ENCODE measurements at places on chromosomes 11 and 22.

GRCh38 chr22:37048133-37048532, 3.4 kb upstream of the KCTD17 start:
- DNase-seq = no peak
- H3K4me1 ChIP-seq = peaks cover 12% of the 10 kb centered on the region
- H3K4me3 ChIP-seq = no peak overlapping the region
- no peaks in the 10 kb centered on the region for H3K36me3 ChIP-seq
- H3K27me3 ChIP-seq = peaks cover 13% of the 10 kb centered on the region

- no peak overlapping the region for H3K27ac ChIP-seq
- no peak overlapping the region for H3K4me3 ChIP-seq
- no peak for DNase-seq
- H3K27me3 ChIP-seq = no peaks in the 10 kb centered on the region
- no peaks in the 10 kb centered on the region for H3K4me1 ChIP-seq
These were observed 1564.8 kb upstream of the TENM4 start for GRCh38 chr11:81005595-81005994.

DNA sequence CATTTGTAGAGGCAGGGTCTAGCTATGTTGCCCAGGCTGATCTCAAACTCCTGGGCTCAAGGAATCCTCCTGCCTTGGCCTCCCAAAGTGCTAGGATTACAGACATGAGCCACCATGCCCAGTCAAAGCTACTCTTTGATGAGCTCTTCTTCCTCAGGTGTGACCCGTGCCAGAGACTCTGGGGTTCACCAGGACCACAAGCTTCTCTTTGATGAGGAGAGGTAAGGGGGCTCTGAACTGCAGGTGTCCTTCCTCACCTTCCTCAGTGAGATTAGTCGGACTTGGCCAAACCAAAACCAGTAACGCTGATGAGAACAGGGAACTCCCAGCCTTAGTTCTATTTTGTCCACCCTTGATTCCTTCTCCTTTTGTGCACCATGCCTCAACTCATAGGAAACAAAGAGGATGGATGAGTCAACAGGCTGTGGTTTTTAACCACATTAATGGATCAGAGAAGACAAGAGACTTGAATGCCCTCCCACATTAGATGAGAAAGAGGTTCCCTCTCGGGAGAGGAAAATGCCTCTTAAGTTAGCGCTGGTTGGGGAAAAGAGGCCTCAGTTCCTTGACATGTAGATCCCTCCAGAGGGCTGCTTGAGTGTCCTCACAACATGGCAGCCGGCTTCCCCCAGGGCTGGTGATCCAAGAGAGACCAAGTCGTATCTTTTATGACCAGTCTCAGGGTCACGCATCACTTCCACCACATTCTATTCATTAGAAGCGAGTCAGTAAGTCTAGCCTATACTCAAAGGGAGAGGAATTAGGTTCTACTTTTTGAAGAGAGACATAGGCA, 25.7 kb upstream of the CTR9 start:
- no peaks in the 10 kb centered on the region for H3K36me3 ChIP-seq
- no peaks in the 10 kb centered on the region for H3K27me3 ChIP-seq
- DNase-seq = no peak
- no peak overlapping the region for H3K27ac ChIP-seq

- no peaks in the 10 kb centered on the region for H3K36me3 ChIP-seq
- H3K27ac ChIP-seq = no peak overlapping the region
- no peak overlapping the region for H3K4me3 ChIP-seq
These were observed 627.0 kb downstream of the KCNA4 start for GRCh38 chr11:29389793-29390192.

DNA sequence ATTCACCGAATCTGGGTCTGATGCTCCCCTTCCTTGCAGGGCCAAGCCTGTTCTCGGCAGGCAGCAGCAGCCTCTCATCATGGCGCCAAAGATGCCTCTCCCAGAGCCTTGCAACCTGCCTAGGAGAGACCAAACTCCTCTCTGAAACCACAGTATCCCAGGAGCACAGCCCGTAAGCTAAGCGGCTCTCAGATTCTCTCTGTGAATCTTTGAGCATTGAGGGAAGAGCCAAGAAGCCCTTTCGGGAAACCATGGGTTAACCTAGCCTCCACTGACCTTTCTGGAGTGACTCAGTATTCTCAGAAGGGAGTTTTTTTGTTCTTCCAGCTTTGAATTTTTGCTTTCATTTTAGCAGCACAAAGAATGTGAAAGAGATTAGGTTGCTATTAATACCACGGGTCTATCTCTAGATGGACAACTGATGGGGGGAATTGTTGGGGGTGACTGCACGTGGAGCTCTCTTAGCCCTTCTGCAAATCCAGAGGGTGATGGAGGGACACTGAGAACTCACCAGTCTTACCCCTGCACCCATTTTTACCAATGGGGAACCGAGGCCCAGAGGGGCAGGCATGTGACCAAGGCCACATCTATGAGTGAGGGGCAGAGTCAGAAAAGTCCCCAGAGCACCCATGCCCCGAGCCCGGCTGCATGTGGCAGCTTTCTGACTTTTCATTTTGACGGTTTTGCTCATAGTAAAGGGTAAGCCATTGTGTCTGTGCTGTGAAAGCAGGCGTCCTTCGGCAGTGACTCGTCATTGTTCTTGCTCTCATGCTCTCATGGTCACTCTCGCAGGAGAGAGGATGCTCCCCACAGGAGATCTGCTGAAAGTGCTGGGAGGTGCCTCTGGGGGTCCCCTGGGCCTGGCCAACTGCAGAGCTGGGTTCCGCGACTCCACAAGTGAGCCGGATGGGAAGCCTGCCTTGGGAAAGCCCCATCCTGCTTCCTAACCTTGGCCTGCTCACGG, 36.0 kb downstream of the IRAG1 start:
- no peaks in the 10 kb centered on the region for H3K4me1 ChIP-seq
- no peaks in the 10 kb centered on the region for H3K27me3 ChIP-seq
- no peak overlapping the region for H3K4me3 ChIP-seq
- no peaks in the 10 kb centered on the region for H3K36me3 ChIP-seq
- H3K27ac ChIP-seq = no peak overlapping the region

DNA sequence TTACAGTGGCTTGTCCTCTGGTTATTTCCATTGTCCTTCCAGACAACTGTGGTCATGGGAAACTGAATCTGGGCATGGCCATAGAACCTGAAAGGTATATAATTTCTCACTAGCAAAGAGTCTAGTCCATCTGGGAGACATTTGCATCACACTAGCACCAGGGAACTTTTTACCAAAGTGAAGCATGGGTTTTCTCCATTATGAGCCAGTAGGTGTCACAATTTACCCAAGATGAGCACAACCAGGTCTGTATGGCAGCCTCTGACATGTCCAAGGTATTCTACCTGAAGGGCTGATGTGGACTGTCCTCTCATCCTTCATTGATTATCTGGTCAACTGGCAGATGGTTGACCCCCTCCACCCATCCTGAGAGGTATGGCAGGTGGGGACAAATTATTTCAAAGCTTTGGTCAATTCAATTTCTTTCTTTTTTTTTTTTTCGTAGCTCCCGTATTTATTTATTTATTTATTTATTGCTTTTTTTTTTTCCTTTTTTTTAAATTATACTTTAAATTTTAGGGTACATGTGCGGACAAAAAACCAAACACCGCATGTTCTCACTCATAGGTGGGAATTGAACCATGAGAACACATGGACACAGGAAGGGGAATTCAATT, 425.9 kb downstream of the TMEM135 start:
- H3K27me3 ChIP-seq = peaks cover 6% of the 10 kb centered on the region
- no peak overlapping the region for H3K4me3 ChIP-seq
- H3K4me1 ChIP-seq = peaks cover 4% of the 10 kb centered on the region
- no peaks in the 10 kb centered on the region for H3K36me3 ChIP-seq
- DNase-seq = no peak
- no peak overlapping the region for H3K27ac ChIP-seq

GRCh38 chr11:12318791-12319438, 58.5 kb upstream of the PARVA start:
- no peak overlapping the region for H3K4me3 ChIP-seq
- no peak for DNase-seq
- H3K4me1 ChIP-seq = peaks cover 1% of the 10 kb centered on the region
- H3K27me3 ChIP-seq = no peaks in the 10 kb centered on the region
- peaks cover 3% of the 10 kb centered on the region for H3K36me3 ChIP-seq
- H3K27ac ChIP-seq = no peak overlapping the region

DNA sequence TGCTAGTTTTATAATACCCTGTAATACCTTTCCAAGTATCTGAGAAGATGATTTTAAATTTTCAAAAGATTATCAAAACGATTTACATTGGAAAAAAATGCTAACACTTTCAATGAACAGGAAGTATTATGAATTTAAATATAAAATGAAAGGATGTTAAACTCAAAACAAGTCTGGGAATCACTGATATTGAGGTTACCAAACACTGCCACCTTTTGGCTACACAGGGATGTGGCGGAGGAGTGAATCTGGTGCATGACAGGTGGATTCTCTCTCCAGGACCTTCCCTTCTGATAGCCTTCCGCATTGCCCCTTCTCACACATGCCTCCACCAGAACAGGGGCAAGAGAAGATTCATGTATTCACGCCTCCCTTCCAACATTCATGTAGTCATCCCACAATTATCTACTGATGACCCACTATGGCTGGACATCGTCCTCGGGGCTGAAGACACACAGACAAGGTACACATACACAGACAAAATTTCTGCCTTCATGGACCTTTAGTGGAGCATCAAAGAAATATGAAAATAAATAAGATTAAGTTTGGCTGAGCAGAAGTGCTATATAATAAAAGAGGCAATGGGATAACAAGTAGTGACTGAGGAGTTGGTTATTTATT, 34.7 kb downstream of the ATG16L2 start:
- H3K27ac ChIP-seq = no peak overlapping the region
- DNase-seq = no peak
- H3K4me1 ChIP-seq = no peaks in the 10 kb centered on the region
- H3K27me3 ChIP-seq = no peaks in the 10 kb centered on the region

GRCh38 chr11:79050786-79051185, 390.0 kb downstream of the TENM4 start:
- no peak for DNase-seq
- H3K27me3 ChIP-seq = no peaks in the 10 kb centered on the region
- H3K4me3 ChIP-seq = no peak overlapping the region
- H3K27ac ChIP-seq = no peak overlapping the region

GRCh38 chr11:88410056-88410455, 72.5 kb upstream of the CTSC start:
- no peak overlapping the region for H3K27ac ChIP-seq
- H3K4me1 ChIP-seq = no peaks in the 10 kb centered on the region
- DNase-seq = no peak
- H3K36me3 ChIP-seq = no peaks in the 10 kb centered on the region
- no peak overlapping the region for H3K4me3 ChIP-seq
- H3K27me3 ChIP-seq = no peaks in the 10 kb centered on the region

DNA sequence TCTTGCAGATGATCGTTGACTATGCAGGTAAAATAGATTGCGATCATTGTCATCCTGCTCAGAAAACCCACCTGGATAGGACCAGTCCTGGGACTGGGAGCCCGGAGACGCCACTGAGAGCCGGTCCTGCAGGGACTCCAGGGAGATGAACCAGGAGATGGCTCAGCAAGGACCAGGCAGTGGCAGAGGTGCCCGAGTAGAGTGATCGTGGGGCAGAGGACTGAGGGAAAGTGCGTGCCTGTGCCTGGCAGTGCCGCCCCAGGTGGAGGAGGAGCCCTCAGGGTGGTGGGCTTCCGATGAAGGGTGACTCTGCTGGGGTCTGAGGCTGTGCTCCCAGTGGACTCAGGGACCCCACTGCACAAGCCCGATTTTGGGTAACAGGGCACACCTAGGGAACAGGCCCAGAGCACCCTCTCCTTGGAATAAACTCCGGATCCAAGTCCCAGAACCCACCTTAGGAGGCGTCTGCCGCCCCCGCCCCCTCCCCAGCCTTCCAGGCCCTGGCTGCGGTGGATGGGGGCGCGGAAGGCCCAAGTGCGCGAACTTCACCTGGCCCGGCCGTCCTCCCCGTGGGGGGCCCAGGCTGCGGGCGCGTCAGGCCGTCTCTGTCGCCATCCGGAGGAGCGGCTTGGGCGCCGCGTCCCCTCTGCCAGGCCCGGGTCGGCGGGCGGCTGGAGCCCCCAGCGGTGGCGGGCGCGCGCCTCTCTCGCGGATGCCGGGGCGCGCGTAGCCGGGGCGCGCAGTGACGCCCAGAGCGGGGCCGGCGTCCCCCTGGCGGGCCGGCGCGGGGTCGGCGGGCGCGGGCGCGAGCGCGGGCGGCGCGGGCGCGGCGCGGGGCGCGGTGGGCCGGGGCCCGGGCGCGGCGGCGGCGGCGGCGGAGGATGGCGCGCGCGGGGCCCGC, 1338.8 kb downstream of the BRD1 start:
- peak overlapping the region; percentile 66 for H3K4me3 ChIP-seq
- H3K4me1 ChIP-seq = peaks cover 3% of the 10 kb centered on the region
- no peak for DNase-seq
- no peaks in the 10 kb centered on the region for H3K36me3 ChIP-seq
- H3K27me3 ChIP-seq = peaks cover 80% of the 10 kb centered on the region

GRCh38 chr11:76654298-76654851, 16.2 kb downstream of the LRRC32 start:
- H3K4me3 ChIP-seq = no peak overlapping the region
- H3K4me1 ChIP-seq = peaks cover 2% of the 10 kb centered on the region
- H3K27me3 ChIP-seq = peaks cover 3% of the 10 kb centered on the region
- no peaks in the 10 kb centered on the region for H3K36me3 ChIP-seq
- H3K27ac ChIP-seq = no peak overlapping the region

DNA sequence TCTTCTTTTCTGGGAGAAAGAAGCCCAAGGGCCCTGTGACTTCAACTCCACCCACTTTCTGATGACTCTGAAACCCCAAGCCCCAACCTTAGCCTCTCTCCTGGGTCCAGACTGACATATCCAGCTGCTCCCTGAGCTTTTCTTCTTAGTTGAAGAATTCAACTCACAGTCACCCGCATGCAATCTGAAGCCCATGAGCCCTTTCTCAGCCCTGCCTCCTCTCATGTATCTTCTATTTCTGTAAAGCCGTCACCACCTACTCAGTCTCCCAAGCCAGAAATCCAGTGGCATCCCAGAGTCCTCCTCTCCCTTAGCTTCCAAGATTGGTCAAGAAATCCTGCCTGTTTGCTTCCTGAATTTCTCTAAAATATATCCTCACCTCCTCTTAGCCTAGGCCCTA, 7.1 kb upstream of the TMA7B start:
- peaks cover 11% of the 10 kb centered on the region for H3K27me3 ChIP-seq
- peaks cover 4% of the 10 kb centered on the region for H3K4me1 ChIP-seq
- H3K36me3 ChIP-seq = no peaks in the 10 kb centered on the region
- no peak for DNase-seq

GRCh38 chr11:44808053-44808753, 81.4 kb downstream of the TSPAN18 start:
- H3K4me1 ChIP-seq = peaks cover 17% of the 10 kb centered on the region
- no peaks in the 10 kb centered on the region for H3K36me3 ChIP-seq
- DNase-seq = no peak
- H3K27me3 ChIP-seq = peaks cover 3% of the 10 kb centered on the region

DNA sequence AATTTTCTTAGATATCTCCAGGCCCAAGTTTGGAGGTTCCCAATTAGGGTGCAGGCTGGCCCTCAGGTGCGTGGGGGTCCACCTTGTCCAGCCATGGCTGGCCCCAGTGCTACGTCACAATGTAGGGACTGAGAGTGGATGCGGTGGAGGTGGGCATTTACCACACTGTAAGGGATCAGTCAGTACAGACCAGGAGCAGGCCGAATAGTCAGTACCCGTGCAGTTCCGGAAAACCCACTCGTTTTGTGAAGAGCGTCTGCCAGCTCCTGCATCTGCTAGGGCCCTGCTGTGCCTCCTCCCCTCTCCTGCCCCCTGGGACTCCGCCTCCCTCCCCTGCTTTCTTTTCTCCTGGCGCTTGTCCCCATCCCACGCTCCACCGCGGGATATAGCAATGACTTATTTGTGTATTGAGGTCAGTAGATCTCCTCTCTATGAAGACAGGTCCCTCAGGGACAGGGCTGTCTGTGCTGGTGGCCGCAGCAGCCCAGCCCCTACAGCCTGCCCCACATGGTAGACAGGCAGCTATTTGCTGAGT, 50.4 kb upstream of the SEPTIN5 start:
- H3K27me3 ChIP-seq = peaks cover 38% of the 10 kb centered on the region
- peaks cover 2% of the 10 kb centered on the region for H3K4me1 ChIP-seq
- no peak overlapping the region for H3K4me3 ChIP-seq
- no peaks in the 10 kb centered on the region for H3K36me3 ChIP-seq
- no peak for DNase-seq
- no peak overlapping the region for H3K27ac ChIP-seq
